Right lung (tissue), 10 donors: ENCODE measurements at places on chromosomes 7 and 10. TPM values are rescaled to one million over a fixed set of nuclear protein-coding genes. Genes with fewer than 3 reads are reported as not detected.

MINPP1 gene
- polyA plus RNA-seq: 46.0 TPM

AGR2 gene
- polyA plus RNA-seq: 111 TPM

DNA sequence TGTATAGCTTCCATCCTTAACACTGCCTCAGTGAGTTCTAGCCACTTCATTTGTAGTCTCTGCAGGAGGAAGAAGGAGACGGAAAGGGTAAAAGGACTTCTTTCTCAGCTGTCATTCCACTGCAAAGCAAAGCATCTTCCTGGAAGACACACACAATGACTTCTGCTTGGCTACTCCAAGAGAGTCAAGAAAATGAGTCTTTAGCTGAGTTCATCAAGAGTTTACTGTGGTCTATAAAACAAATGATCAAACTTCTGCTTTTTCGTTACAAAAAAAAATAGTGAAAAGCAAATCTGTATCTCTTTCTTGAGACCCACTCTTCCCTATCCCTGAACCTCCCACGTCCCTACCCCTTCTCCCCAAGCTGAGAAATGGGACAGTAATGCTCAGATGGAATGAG is 205.0 kb upstream of the AHR start:
- DNase-seq: no peak

LIPN gene
- not detected for polyA plus RNA-seq

DNA sequence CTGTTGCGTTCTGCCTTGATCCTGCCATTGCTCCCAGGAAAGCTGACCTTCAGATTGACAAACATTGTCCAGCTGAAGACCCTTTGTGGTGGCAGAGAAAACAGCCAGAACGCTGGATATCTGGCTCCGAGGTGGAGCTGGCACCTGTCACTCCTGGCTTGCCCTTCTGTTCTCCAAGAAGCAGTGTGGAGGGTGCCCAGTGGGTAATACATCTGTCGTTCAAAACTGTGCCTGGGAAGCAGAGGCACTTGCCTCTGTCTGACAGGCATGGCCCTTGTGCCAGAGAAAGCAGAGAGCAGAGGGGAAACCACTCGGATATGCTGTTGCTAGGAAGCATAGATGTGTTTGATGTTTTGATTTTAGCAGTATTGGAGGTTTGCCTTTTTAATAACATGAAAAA is 231.4 kb downstream of the BMPER start:
- no peak for DNase-seq

FAM180A gene
- polyA plus RNA-seq: 0.24 TPM

DNA sequence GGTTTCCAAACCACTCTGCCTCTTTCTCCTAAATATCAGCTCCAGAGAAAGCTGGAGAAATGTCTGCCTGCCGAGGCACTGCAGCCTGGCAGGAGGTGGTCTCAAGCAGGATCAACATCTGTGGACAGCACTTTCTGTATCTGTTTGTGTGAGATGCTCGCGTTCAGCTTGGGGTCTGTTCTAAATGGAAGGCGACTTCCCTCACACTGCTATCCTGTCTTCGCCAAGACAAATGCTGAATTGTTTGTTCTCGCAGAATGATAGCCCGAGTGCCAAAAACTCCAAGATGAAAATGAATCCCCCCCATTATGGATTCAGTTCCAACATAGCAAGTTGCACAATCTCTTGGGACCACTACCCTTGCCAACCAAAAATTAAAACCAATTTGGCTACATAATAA is 72.2 kb upstream of the PALS2 start:
- no peak for DNase-seq

GRCh38 chr10:75733135-75733890 is 301.9 kb downstream of the LRMDA start:
- DNase-seq: no peak
